GM12892 (cell line): ENCODE measurements at places on chromosomes 7 and 10.

DNA sequence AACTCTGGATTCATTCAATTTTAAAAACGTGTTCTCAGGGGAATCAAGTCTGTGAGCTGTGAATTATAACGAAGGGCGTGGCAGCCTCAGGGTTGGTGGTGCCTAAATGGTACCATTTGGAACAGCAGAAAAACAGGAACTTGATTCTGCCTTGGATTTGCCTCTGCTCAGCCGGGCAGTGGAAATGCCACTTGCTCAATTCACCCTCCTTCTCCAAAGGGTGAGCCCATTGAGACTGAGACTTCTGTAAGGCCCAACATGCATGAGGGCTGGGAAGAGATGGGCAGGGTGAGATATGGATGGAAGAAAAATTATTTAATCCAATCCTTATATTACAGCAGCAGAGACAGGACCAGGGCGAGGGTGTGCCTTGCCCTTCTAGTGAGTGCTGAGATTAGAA, 107.1 kb upstream of the HABP2 start:
- DNase-seq: no peak

GRCh38 chr7:111931016-111931517, 275.1 kb downstream of the DOCK4 start:
- no peak for DNase-seq

- DNase-seq: no peak
Measured at GRCh38 chr7:38632411-38632810, 1.2 kb upstream of the AMPH start.

GRCh38 chr7:66055321-66055956, 20.2 kb upstream of the ASL start:
- no peak for DNase-seq

- no peak for DNase-seq
Measured at GRCh38 chr10:80964955-80965614, 427.4 kb downstream of the SH2D4B start.

DNA sequence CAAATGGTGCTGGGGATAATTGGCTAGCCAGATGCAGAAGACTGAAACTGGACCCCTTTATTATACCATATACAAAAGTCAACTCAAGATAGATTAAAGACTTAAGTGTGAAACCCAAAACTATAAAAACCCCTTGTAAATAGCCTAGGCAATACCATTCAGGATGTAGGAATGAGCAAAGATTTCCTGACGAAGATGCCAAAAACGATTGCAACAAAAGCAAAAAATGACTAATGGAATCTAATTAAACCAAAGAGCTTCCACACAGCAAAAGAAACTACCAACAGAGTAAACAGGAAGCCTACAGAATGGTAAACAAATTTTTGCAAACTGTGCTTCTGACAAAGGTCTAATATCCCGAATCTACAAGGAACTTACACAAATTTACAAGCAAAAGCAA, 30.9 kb upstream of the PLXDC2 start:
- no peak for DNase-seq

DNA sequence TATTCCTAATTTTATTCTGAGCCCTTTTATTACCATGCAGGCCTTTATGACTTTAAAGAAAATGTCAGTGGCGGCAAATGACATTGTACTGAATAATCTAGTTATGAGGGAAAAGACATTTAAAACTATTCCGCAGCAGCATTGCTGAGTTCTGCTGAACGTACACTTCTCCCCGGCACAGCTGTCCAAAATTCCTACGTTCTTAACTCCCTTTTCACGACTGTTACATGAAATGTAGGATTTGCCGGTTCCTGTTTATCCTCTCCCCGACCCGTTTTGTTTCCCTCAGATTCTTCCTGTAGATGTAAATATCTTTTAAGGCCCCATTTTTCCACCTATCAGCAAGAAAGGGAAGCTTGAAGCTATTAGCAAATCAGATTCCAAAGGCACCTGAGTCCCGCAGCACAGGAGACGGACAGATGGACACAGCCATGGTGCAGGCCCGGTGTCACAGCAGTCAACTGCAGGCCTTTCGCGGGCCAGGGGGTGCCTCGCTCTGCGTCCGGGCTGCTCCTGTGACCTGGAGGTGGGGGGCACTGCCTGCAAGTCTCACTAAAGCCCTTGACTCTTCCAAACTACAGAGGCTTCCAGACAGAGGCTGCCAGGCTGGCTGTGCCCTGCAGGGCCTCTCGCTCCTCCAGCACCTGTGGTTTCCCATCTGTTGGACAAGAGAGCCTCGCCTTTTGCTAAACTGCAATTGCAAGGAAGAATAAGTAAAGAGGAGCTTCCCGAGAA, 485.0 kb upstream of the MGMT start:
- DNase-seq: no peak

- no peak for DNase-seq
Measured at GRCh38 chr7:23469150-23469960, 936 bp downstream of the IGF2BP3 start.

- DNase-seq: no peak
Measured at GRCh38 chr7:111459757-111460280, 102.5 kb downstream of the IMMP2L start.

DNA sequence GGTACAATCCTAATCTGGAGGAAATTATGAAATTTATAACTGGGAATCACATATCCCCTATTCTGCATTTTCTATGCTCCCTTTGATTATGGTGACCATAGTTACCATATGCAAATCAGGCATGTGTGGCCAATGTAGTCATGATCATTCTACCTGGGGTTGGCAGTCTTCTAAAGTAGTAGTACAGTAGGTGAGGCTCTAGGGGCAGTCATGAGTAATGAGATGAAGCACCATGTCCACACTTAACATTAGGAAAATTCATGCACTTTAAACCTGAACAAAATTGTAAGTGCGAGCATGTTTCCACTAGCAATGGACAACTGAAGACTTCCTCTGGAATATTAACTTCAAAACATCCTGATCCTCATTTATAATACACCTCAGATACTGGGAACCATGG, 545.9 kb downstream of the SUGCT start:
- DNase-seq: peak; percentile 5

DNA sequence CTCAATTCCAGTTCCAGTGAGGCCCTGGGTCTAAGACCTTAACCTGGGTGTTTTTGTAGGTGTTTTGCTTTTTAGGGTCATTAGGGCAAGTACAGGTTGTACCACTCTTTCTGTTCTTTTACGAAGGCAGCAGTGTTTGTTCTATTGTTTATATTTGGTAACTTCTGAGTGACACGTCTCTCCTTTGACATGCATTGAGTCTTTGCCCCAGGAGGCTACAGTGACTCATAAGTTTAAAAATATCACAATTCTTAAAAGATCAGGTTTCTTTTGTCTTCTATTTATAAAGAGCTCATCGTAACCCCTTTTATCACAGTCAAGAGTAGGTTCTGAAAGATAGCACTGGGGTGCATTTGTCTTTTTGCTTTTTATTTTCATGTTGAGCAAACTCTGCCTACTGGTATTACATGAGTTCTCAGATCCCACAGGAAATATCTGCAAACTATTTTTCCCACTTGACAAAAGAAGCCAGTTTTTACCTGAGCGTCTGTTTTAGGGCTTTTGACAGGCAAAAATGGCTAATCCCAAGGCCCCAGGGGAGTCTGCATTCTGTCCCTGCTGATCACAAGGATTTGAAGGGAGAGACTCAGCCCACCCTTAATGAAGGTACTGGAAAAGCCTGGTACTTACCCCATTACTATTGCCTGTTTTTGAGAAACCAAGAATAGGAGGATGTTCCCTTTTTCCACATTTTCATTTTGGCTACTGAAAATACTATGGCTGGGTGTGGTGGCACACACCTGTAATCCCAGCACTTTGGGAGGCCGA, 7.9 kb downstream of the NUDT13 start:
- peak; percentile 32 for DNase-seq

- DNase-seq: no peak
Measured at GRCh38 chr10:44760513-44760912, 150.6 kb upstream of the TMEM72 start.

GRCh38 chr7:110987127-110987693, 103.7 kb upstream of the LRRN3 start:
- no peak for DNase-seq

- no peak for DNase-seq
Measured at GRCh38 chr10:9450801-9451200, 1396.3 kb downstream of the GATA3 start.

DNA sequence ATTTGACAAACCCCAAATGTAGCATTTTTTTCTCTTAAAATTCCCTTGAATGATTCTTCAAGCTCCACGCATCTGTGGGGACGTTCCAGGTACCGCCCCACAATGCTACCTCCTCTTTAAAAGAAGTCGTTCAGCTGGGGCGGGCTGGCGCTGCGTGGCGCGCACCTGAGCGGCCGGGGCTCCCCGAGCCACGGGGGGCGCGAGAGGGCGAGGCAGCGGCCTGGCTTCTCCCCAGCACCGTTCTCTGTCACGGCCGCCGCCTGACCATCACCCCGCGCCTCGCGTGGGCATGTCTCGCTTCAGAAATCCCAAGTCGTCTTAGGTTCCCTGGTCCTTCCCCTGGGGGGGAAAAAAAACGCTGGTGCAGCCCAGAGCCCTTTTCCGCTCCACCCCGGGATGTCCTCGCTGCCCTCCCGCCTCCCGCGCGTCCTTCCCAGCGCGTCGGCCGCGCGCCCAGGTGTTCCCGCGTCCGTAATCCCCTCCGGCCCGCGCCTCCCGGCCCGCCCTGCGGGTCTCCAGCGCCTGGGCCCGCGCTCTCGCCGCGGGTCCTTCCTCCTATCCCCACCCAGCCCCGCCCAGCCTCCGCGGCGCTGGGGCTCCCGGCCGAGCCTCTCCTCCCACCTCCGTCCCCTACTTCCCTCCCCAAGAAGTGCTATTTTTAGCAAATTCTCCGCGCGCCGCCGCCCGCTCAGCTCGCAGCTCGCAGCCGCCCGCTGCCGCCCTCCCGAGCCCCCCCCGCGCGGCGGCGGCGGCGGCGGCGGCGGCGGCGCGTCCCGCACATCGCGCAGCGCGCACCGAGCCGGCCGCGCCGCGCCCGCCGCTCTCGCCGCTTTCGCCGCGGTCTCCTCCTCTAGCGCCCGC, 58.7 kb upstream of the PRPS1L1 start:
- DNase-seq: peak; percentile 13

DNA sequence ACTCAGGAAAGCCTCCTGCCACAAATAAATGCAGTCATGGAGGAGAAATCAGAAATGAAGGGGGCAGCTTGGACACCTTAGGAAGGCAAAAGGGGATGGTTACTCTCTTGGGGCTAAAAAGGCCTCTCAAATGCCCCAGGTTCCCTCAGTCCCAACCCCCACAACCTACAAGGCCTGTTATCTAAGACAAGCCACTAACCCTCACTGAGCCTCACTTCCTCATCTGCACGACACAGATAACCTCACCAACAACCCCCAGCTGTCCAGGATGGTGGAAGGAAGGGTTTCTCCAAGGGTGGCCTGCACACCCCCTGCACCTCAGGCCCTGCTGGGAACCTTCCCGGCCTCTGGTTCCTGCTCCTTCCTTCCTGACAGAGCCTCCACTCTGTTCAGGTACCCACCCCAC, 29.2 kb downstream of the SORBS1 start:
- no peak for DNase-seq

- DNase-seq: peak; percentile 50
Measured at GRCh38 chr10:84205049-84205852, 10.9 kb downstream of the CDHR1 start.

- DNase-seq: no peak
Measured at GRCh38 chr7:100022621-100023020, 7.2 kb downstream of the ZKSCAN1 start.
